SK-N-DZ (cell line): ENCODE measurements at places on chromosomes 2 and 18.

DNA sequence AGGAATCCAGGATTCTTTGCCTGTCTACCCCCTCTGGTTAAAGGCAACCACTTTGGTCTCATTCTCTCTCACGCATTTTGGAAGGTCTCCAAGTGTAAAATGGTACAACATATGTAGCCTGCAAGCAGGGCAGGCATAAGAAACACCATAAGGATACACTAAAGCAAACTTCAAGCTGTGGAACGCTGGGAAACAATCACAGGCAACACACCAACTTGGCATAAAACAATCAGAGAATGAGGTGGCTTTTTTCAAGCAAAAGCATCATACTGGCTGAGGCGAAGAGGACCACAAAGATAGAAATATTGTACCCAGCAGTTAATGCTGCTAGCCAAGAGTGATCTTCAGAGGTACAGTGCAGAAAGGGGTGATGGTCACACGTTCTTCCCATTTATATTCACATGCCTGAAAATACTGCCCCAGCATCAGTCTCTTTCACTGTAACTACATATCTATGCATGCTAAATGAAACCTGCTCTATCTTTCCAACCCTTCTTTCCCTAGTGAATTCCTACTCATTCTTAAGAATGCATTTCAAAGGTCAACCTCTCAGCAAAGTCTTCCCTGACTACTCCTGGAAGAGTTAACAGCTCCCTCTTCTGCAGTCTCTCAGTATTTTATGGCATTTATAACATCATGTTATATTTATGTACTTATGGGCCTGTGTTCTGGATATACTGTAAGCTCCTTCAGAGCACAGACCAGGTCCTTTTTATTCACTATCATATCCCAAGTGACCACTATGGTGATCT lies 71.9 kb upstream of the GALNT5 start:
- DNase-seq: no peak

GRCh38 chr2:196565982-196566381 lies 73.5 kb upstream of the CCDC150 start:
- no peak for DNase-seq

GRCh38 chr18:9280849-9281248 lies 53.7 kb upstream of the TWSG1 start:
- DNase-seq: no peak

- no peak for DNase-seq
Measured at GRCh38 chr2:23123686-23124085, 261.3 kb upstream of the KLHL29 start.

GRCh38 chr2:170216981-170217380 lies 39.0 kb downstream of the MYO3B start:
- no peak for DNase-seq

DNA sequence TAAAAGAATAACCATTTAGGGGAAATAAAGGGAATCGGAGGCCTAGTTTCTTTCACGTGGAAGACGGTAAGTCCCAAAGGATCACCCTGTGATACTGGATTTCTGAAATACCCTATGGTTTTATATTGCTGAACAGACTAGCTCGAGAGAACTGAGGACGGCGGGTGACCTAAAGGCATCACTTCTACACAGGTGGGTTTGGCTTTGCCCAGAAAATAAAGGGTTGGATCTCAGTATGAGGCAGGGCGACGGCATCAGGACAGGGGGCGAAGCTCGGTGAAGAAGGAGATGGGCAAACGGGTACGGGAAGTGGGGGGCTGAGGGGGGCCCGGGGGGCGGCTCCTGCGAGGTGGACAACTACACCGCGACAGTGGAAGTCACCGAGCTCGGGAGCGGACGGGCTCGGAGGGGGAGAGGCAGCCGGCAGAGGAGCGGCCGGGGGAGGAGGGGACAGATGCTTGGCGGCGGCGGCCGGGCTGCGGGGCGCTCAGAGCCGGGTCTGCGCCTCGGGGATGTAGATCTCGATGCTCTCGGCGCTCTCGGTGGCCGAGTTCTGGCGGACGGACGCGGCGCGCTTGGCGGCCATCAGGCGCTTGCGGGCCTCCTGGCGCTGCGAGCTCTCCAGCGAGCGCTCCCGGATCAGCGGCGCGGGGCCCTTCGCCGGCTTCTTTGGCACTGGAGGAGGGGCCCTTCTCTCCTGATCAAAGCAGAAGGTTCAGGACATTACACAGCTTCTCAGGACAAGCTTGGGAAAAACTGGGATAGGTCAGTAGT lies 48.9 kb downstream of the TGIF1 start:
- DNase-seq: peak; percentile 25

DNA sequence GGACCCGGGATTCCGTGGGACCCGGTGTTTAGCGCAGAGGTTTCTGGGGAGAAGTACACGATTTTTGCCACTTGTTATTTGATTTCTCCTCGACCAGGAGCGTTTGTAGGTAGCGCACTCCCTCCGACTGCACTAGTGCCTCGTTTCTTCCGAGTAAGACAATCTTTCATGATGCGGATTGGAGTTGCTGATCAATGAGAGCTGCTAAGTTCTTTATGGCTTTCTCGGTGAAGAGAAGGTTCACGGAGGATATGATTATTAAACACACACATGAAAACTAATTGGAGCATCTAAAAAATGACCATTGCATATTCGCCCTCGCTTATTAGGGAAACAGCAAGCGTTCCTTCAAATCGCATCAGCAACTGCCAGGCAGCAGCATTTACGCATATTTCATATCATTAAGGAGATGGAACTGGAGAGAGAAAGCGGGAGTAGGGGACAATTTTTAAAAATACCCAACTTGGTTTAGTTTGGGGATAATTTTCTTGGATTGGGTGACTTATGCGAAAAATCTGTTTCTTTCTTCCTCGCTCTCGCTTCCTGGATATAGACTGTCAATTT lies 616 bp downstream of the EML6 start:
- DNase-seq: peak; percentile 12

GRCh38 chr2:39778775-39779340 lies at the start of gene THUMPD2:
Gene THUMPD2 (minus strand): TSS chr2:39779258. CDS start chr2:39779239, 19 bp downstream.
- peak; percentile 84 for DNase-seq

DNA sequence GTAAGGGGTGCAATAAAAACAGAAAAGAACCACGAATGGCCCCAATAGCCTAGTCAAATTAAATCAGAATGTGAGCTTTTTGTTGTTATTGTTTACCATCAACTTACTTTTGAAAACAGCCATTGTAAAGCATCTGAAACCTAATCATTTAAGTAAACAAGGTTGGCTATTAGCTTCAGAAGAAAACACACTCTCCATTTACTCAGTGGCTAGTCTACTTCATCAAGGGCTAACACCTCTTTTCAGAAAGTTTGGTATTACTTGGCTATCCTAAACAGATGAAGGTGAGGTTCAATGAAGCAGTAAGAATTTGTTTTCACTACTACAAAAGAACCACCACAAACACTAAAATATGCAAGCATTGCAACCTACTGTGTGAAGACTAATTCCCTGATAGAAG lies 398.0 kb downstream of the CDH2 start:
- no peak for DNase-seq

DNA sequence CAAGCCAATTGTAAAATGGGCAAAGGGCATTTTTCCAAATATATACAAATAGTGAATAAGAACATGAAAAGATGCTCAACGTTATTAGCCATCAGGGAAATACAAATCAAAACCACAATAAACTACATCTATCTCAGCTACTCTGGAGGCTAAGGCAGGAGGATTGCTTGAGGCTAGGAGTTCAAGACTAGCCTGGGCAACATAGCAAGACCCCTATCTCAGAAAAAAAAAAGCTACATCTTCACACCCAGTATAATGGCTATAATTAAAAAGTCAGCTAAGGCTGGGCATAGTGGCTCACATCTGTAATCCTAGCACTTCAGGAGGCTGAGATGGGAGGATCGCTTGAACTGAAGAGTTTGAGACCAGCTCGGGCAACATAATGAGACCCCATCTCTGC lies 12.6 kb upstream of the NCL start:
- no peak for DNase-seq

GRCh38 chr2:239193401-239193811 lies 207.4 kb downstream of the HDAC4 start:
- DNase-seq: no peak

DNA sequence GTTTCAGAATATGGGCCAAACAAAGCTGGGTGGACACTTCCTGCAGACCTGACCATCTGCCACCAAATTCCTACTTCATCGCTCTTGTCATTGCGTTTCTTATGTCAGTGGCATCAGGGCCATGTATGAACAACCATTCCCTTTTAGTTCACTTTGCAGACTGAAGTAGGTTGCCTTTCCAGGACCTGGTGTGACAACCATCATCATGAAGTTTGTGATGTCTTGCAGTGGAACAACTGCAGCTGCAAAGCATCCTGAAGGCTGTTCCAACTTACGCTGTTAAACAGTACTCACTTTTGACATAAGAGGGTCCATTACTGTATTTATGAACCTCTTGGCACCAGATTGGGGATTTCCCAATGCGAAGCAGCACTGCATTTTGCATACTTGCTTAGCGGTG lies 511.6 kb downstream of the ARHGAP15 start:
- no peak for DNase-seq

DNA sequence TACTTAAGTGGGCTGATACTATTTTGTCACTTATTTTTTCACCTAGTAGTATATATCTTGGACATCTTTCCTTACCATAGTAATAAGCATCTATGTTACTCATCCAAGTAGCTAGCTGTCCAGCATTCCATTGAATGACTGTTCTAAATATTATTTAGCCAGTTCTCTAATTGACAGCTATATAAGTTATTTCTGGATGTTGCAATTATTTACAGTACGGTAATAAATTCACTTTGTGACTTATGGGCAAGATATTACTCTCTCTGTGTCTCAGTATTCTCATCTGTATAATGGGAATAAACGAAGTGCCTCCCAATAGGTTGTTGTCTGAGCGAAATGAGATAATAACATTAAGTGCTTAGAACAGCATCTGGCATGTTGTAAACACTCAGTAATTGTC lies 46.6 kb upstream of the AGAP1 start:
- no peak for DNase-seq

- DNase-seq: no peak
Measured at GRCh38 chr18:37720663-37721062, 155.1 kb upstream of the CELF4 start.

DNA sequence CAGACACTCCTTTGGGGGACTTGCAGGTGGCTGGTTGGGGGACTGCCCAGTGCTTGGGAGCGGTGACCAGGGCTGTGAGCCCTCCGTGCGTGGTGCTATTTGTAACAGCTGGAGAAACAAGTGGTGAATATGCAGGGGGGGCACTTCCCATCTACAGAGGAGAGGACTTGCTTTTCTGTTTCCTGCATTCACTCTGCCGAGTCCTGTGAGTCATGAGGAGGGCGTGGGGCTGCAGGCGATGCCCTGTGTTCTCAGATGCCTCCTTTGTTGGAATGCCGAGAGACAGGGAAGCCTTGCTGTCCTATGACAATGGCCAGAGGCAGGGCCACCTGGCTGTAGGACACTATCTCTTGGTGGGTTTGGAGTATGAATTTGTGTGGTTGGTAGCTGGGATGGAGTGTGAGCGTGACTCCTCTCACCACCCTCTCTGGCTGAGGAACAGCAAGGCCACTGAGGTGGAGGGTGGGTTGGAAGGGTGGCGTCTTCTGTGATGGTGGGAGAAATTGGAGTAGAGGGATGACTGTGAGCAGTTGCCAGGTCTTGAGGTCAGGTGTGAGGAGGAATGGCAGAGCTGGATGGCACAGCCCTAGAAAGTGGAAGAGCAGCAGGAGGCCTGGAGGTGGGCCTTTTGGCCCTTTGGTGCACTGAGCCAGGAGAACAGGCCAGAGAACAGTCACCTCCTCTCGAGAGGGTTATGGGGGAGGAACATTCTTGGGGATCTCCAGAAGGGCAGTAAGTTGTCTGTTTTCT lies 24.3 kb downstream of the FHOD3 start:
- DNase-seq: no peak

- no peak for DNase-seq
Measured at GRCh38 chr2:236862526-236862925, 223.2 kb upstream of the COPS8 start.

DNA sequence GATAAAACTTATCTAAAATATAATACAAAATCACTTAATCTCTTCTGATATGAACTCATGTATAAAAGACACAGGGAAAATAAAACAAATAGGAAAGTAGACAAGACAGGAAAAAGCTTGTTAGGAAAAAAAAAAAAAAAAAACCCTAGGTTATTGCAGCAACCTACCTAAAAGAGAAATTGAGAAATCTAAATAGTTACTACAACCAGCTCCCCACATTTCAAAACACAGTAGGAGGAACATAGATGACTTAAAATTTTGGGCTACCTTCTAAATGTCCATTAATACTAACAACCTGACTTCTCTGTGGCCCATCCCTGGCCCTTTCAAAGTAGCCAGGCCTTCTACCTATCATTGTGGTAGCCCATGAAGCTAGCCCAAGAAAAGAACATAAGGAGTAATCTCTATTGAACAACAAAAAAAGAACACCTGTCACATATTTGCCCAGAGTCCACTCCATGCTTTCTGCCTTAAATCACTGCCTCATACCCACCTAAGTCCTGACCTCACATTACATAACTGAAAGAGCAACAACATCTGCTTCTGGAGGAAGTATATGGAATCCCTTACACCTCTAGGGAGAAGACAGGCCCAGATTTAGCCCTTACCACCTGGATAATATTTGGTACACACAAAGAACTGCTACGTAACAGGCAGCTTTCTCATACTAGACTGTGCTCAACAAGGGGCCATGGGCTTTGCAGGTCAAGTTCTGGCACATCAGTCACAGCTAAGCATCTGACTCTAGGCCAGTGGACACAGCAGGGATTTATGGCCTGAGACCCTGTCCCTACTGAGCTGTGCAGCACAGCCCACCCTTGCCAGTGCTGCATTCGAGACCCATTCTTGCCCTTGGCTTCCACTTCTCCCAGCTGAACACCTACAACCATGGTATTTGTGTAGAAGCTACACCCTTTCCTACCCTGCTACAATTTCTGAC lies 8.5 kb downstream of the SUCLG1 start:
- DNase-seq: no peak

- no peak for DNase-seq
Measured at GRCh38 chr2:15117409-15118050, 443.6 kb downstream of the NBAS start.

DNA sequence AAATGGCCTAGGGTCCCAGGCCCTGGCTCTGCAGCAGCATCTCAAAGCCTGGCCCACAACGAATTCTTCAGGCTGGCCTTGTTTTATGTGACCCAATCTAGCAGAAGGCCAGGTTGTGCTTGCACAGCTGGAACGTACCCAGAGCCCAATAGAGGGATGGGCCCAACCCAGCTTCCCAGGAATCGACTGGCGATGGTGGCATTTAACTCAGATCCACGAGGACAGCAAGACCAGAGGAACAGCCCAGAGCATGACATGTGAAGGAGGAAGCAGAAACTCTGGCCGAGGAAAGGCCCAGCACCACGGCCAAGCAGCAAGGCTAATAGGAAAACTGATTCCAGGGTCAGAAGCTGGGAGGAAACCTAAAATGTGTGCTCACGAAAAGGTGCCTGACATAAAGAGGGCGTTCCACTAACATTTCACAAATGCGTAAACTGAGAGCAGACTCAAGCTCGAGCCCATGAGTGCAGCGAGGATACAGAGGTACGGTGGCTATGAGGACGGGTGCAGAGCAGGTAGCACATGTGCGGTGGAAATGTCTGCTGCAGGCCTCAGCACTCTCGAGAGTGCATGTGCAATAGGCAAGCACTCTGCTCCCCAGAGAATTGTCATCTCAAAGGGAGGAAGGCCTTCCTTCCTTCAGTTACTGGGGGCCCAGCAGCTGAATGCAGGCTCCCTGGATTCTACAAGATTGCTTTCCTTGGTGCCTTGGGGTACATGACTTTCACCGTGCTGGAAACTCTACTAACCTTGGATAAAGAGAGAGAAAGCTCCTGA lies 156.9 kb upstream of the GLI2 start:
- no peak for DNase-seq

- no peak for DNase-seq
Measured at GRCh38 chr2:226578373-226578772, 221.2 kb downstream of the IRS1 start.
